ENCODE measurements at places on chromosomes 3 and 15. TPM values are rescaled to one million over a fixed set of nuclear protein-coding genes. Genes with fewer than 3 reads are reported as not detected.

The CCDC80 gene
- 44.0 TPM for total RNA-seq

The PCSK6 gene
- 13.4 TPM for total RNA-seq

The ZPLD1 gene
- total RNA-seq, result 0.12 TPM

The TP63 gene
- total RNA-seq, result 2.9 TPM

The TNNC1 gene
- total RNA-seq, result 97.2 TPM
